ENCODE measurements at places on chromosomes 12 and 14.

DNA sequence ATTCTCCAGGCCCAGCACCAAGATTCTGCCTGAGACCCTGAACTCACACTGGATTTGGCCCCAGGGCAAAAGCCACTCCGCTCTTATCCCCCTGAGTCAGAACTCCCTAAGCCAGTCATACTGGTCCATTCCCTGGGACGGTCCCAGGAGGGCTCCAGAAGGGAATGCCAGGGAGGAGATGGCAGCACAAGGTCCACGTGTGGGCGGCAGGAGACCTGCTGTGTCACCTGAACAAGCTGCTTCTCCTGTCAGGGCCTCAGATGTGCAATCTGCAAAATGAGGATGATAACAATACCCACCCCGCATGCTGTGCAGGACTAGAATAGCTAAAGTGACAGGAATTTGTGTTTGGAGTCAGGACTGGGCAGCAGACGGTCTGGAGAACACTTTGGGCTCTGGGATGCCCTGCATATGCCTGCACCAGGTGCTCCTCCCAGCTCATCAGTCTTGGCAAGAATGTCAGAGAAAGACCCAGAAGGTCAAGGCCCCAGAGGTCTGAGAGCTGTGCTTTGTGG is 40.3 kb downstream of the CMKLR1 start:
- no peak for DNase-seq

DNA sequence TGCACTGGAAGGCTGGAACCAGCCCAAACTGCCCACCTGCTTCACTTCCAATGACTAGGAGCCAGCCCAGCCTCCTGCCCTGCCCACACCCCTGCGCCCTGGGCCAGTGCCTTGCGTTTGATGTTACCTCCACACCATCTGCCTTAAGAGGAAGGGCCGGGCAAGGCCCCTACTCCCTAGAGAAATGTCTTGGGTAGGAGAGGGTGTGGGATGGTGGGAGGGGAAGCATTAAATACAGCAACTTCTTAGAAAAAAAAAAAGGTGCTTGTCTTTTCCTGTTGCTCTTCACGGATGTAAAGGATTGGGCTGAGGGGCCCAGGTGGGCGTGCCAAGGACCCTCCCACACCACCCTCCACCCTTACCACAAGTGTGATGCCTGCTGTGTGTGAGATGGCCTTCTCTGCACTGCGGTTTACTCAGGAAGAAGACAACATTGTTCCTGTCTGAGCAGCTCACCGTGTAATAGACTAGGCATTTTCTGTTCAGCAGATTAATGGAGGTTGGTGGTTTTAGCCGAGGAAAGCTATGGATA is 99.9 kb downstream of the NINJ2 start:
- DNase-seq, result peak; percentile 22

DNA sequence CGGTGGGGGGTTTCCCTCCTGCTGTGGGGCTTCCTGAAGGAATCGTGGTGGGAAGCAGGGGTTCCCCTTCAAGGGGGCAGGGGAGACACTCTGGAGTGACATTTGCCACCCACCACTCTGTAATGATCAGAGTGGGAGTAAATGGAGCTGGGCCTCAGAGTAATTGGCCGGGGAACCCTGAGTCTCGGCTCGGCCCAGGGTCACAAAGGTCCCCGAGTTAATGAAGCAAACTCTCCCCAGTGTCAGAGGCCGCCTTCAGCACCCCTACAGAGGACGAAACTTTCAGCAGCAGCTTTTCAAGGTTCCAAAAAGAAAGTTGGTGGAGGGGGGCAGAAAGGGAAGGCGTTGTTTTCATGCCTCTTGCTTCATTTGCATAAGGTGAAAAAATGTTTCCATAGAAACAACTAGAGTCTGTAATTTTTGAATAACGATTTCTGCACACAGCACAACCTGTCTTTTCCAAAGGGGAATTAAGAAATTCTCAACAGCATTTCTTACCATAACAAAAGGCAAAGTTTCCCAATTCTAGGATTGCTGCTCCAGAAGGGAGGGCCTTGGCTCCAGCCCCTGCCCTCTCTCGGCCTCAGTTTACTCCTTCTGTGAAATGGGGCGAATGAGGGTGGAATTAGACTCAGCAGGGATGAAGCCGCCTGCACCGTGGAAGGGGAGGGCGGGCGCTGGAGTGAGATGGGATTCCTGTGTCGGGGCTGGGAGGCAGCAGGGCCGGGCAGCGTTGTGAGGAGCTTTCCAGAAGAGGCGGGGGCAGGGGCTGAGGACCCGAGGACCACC is 67.0 kb upstream of the BEGAIN start:
- no peak for DNase-seq

GRCh38 chr12:68784015-68784414 is 24.0 kb upstream of the MDM2 start:
- peak; percentile 74 for DNase-seq

All from iris pigment epithelial cell (primary cell).